Endodermal cell (in vitro differentiated cells): ENCODE measurements at places on chromosomes 1 and 21.

DNA sequence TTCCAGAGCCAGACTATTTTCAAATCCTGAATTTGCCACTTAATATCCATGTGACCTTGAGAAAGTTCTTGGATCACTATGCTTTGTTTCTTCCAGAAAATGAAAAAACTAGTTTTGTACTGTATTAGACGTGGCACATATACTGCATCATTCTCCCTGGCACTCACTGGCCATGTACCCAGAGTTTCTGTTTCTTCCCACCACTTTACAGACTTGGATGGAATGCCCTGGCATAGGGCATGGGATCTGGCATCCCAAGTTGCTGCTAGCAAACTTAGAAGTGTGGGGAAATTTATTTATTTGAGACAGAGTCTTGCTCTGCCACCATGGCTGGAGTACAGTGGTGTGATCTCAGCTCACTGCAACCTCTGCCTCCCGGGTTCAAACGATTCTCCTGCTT, 10.0 kb downstream of the KLF18 start:
- no peak for DNase-seq

DNA sequence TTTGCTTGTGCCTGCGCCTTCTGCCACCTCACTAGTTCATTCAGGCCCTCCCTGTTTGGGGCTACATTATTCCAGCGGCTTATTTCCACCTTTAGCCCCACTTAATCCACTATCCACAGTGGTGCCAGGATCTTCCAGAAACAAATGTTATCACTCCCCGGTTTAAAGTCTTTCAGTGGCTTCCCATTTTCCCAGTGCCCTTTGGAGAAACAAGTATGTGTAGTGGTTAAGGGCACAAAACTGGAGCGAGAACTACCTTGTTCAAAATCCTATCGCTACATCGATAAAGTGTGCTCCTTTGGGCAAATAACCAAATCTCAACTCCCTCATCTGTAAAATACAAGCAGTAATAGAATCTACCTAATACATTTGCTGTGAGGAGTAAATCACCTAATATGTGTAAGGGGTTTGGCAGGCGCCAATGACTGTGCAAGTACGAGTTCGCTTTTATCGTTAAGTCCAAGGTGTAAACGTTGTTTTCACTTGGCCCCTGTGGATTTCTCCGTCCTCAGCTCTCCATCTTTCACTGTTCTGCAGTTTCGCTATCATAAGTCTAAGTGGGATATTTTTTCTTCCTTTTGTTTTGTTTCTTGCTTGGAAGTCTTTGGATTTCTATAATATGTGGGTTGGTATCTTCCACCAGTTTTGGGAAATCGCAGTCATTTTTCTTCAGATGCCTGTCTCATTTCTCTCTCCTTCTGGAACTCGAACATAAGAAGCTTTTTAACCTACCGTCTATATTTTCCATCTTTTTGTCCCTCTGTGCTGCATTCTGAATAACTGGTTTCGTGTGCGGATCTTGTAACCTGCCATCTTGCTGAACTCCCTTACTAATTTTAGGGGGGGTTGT, 844 bp upstream of the MEAF6 start:
- no peak for DNase-seq

DNA sequence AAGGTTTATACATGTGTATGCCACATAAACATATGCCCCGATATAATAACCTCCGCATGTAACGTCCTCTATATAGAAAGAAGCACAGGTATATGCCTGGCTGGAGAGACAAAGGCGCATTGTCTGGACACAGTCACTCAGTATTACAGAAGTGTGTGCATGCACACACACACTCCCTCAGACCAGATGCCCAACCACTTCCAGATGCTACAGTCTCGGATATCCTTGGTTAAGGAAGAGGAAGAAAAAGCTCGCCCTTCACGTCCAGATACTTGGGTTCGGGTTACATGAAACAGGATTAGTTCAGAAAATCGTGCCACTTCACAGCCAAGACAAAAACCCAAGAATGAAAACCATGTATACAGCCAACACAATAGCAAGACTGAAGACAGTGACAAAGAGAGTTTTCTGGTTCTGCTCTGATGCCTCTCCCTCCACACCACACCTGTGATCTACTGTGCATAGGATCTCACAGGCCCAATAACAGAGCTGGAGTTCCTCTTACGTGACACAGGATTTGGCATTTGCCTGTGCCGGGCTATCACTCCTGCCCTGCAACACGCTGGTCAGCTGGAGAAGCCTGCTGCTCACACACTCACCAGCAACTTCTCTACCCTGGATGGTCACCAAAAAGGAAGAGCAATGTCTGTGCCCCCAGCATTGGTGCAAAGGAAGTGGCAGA, 75.0 kb downstream of the SSBP3 start:
- DNase-seq: no peak

GRCh38 chr1:60430375-60430774, 356.8 kb upstream of the C1orf87 start:
- DNase-seq: no peak

DNA sequence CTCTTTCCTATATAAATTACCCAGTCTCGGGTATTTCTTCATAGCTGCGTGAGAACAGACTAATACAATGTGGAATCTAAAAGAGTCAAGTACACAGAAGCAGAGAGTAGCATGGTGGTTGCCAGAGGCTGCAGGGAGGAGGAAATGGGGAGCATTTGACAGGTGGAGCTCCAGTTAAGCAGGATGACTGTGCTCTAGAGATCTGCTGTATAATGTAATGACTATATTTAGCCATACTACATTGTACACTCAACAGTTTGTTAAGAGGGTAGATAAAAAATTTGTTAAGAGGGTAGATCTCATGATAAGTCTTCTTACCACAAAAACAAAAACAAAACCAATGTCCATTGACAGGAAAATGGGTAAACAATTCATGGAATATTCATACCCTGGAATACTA, 82.1 kb downstream of the MT1HL1 start:
- no peak for DNase-seq

DNA sequence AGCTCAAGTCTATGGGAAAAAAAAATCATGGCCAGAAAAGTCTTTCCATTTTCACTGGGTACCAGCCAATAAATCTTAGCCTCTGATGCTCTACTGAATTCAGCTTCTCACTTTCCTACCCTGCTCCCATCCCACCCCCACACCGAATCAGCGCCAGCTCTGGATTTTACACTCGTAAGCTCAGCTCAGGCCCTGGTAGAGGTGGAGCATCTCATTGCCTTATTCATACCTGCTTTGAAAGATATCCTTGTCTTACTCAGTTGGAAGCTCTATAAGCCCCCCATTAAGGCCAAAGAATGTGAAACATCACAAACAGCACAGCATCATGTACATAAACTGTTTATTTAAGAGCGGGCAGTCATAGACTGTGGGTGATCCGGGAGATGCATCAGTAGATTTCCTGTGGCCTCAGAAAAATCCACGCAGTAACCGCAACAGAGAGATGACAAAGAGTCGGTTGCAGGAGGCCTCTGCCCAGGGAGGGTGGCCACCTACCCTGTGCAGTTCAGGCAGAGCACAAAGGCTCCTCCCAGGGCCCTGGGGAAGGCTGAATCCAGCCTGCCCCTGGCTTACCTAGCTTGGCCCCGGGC, 36.4 kb upstream of the ETS2 start:
- no peak for DNase-seq

GRCh38 chr21:39645331-39645730, 32.6 kb downstream of the B3GALT5 start:
- DNase-seq: peak; percentile 35

GRCh38 chr1:71303617-71304041, 222.8 kb upstream of the ZRANB2 start:
- no peak for DNase-seq

DNA sequence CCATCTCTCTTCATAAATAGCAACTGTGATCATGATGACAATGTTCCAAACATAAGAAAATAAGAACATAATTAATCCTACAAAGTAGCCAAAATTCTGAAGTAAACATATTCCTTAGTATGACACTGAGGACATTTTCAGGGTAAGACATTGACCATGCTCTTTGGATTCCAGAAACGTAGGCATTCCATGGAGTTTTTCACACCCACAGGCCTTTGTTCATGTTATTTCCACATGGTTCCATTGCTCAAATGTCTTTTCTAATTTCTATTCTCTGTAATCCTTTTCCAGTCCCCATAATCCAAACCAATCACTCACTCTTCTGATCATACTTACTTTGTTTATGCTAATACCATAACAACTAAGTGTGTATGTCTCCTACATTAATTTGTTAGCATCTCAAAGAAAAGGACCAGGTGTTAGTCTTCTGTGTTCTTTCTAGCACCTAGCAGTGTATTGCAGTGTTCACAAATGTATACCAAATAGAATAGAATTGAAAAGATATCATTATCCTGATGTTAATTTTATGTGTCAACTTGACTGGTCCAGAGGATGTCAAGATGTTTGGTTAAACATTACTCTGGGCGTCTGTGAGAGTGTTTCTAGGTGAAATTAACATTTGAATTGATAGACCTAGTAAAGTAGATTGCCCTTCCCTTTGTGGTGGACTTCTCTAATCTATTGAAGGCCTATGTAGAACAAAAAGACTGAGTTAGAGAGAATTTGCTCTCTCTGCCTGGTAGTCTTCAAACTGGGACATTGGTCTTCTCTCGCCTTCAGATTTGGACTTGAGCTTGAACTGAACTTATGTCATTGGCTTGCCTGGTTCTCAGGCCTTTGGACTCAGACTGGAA, 516.6 kb downstream of the PTPRC start:
- no peak for DNase-seq

DNA sequence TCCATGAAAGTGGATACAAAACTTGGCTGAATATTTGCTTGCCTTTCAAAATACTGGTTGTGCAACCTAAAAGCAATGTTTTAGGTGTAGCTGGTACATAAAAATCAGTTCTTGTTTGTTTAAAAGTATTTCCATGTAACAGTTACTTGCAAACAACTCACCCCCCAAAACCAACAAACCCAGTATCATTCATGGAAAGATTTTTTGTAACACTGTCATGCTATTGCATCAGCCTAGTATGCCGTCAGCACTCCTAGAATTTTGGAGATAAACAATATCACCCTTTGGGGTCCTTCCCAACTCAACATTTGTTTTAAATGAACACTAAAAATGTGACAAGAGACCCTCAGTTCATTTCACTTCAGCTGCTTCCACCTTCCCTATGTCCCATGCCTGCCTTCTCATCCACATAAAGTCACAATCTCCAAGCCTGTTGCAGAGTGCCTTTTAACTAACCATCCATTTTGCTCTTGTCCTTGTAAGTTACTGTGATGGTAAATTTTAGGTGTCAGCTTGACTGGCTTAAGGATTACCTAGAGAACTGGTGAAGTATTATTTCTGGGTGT, 425.3 kb downstream of the DUSP10 start:
- no peak for DNase-seq

GRCh38 chr1:246058466-246058865, 448.6 kb downstream of the SMYD3 start:
- DNase-seq: no peak

DNA sequence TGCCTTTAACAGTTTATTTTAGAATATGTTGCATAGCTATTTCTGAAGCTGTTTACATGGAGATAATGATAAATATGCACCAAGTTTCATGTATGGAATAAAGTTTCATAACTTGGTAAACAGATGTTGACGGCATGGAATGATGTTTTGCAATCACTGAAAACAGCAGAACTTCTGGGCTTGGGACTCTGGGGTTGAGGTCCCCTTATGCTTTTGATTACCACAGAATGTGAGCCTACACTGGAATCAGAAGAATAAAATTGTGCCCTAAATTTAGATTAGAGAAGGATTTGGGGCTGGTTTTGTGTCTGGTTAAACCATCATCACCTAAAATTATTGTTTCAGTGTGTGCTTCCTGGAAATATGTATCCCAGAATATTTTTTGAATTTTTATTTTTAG, 11.1 kb downstream of the KRTAP24-1 start:
- DNase-seq: no peak

- DNase-seq: peak; percentile 72
These were observed 3.6 kb upstream of the FOXD2 start for GRCh38 chr1:47434051-47434842.

GRCh38 chr1:40840526-40841323, 21.4 kb downstream of the CITED4 start:
- DNase-seq: no peak

- no peak for DNase-seq
These were observed 85.5 kb downstream of the DDAH1 start for GRCh38 chr1:85379203-85380136.

DNA sequence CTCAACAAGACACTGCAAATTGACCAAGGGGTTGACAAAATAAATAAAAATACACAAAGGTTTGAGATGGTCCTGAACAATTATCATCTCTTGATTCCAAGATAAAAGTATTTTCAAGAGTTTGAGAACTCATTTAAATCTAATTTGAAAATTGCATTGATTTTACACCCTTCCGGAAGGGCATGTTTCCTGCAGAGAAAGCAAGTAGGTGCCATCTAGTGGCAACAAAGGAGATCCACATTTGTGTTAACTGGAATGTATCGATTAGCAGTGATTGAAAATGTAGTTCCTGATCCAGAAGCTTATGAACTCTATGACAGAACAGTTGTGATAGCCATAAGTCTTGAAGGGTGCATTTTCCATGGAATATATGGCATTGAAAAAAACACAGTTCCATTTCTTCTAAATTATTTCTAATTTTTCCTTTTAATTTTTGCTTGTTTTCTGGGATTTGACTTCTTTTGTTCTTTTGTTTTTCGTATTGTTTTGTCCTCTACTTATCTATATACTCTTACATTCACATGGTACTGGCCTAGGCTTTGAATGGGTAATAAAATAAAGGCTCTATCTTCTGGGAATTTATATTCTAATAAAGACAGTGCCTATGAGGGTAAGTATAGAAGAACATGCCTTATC, 143.7 kb downstream of the DNM3 start:
- no peak for DNase-seq

DNA sequence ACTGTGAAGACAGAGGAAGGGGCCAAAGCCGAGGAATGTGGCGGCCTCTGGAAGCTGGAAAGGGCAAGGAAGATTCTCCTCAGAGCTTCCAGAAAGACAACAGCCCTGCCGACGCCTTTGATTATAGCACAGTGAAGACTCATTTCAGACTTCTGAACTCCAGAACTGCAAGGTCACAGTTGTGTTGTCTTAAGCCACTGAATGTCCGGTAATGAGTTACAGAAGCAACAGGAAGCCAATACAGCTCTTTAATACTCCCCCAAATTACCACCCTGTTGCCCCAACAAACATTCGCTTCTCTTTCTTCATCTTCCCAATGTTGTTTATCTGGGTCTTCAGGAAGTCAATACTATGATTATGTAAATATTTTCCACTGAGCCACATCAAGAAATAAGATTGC, 44.0 kb downstream of the ETS2 start:
- no peak for DNase-seq

DNA sequence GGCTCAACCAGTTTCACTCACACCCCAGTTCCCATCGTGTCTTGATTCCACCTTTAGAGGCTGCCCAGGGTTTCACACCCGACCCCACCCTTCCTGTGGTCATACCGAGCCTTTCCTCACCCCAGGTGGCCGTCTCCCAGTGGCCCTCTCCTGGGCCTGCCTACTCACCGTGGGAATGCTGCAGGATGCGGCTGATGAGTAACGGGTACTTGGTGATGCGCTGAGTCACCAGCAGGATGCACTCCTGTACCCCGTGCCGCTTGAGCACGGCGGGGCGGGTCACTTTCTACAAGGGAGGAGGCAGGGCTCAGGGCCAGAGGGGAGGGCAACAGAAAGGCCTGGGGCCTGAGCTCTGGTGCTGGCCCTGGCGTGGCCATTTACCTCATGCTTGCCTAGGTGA, 16.4 kb downstream of the ARHGEF2 start:
- DNase-seq: peak; percentile 67

GRCh38 chr1:93186667-93187066, 6.1 kb downstream of the CCDC18 start:
- no peak for DNase-seq
